Activated naive CD8-positive, alpha-beta T cell treated with anti-CD3 and anti-CD28 coated beads, Interleukin-2, amount 10 ng/mL, durations not matched to agents 7 days and 5 days (primary cell): ENCODE measurements at places on chromosomes 12 and 14. TPM values are rescaled to one million over a fixed set of nuclear protein-coding genes. Genes with fewer than 3 reads are reported as not detected.

GRCh38 chr12:23729359-23729758, 220.1 kb downstream of the SOX5 start:
- no peaks in the 10 kb centered on the region for H3K4me1 ChIP-seq
- DNase-seq, result no peak
- H3K27ac ChIP-seq, result no peak overlapping the region
- H3K4me3 ChIP-seq, result no peak overlapping the region

- no peak overlapping the region for H3K4me3 ChIP-seq
- no peaks in the 10 kb centered on the region for H3K36me3 ChIP-seq
- H3K4me1 ChIP-seq, result no peaks in the 10 kb centered on the region
- no peaks in the 10 kb centered on the region for H3K27me3 ChIP-seq
- H3K27ac ChIP-seq, result no peak overlapping the region
These were observed 501.2 kb downstream of the GALC start for GRCh38 chr14:87491816-87492215.

GRCh38 chr12:124248941-124249825, 45.7 kb upstream of the RFLNA start:
- no peaks in the 10 kb centered on the region for H3K4me1 ChIP-seq
- no peaks in the 10 kb centered on the region for H3K36me3 ChIP-seq
- H3K27me3 ChIP-seq, result no peaks in the 10 kb centered on the region
- H3K27ac ChIP-seq, result no peak overlapping the region
- DNase-seq, result no peak
- no peak overlapping the region for H3K4me3 ChIP-seq

DNA sequence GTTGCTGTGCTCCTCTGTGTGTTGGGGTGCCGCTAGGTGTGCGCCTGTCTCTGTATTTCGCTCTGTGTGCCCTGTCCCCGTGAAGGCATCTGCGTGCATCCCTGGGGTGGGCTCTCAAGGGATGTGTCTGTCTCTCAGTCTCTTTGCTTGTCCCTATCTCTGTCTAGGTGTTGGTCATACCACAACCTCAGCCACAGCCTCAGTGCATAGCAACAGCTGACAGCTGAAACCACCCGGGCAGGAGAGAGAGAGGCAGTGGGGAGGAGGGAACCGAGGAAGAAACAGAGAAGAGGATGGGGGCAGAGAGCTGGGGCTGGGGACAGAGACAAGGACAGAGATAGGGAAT, 953 bp upstream of the NXPH4 start:
- H3K27ac ChIP-seq, result peak overlapping the region; percentile 53

GRCh38 chr12:118842866-118843265, 138.5 kb upstream of the SRRM4 start:
- no peaks in the 10 kb centered on the region for H3K4me1 ChIP-seq
- DNase-seq, result no peak
- H3K36me3 ChIP-seq, result no peaks in the 10 kb centered on the region

DNA sequence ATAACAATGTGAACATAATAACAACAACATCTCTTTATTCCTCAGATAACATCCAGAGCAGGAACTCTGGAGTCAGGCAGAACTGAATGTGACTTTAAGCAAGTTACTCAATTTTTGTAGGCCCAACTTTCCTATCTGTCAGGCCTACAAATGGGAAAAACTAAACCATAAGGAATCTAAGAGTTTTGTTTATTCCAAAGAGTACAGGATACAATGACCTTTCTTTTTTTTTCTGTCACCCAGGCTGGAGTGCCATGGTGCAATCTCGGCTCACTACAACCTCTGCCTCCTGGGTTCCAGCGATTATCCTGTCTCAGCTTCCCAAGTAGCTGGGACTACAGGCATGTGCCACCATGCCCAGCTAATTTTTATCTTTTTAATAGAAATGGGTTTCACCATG, 9.4 kb downstream of the LPCAT3 start:
- peaks cover 13% of the 10 kb centered on the region for H3K4me1 ChIP-seq
- no peak overlapping the region for H3K27ac ChIP-seq
- H3K36me3 ChIP-seq, result peaks cover 6% of the 10 kb centered on the region
- H3K4me3 ChIP-seq, result no peak overlapping the region

DNA sequence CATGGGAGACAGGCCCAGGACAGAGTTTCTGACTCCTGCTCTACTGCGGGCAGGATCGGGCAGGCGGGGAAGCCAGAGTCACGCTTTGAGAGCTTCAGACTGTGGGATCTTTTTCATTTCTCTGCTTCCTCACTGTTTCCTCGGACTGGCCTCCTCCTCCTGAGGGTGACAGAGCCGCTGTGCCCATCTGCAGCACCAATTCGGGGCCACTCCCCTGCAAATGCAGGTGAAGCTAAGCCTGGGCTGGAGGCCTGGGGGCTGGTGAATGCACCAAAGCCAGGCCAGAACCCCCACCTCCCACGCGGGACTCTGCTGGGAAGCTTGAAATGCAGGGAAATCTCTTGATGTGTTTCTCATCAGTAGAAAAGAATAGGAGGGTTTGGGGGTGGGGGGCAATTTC, 77.5 kb downstream of the FOXN3 start:
- no peak overlapping the region for H3K27ac ChIP-seq
- peaks cover 17% of the 10 kb centered on the region for H3K4me1 ChIP-seq
- H3K36me3 ChIP-seq, result peaks cover 28% of the 10 kb centered on the region
- no peaks in the 10 kb centered on the region for H3K27me3 ChIP-seq

- no peak overlapping the region for H3K4me3 ChIP-seq
- H3K27ac ChIP-seq, result no peak overlapping the region
- no peak for DNase-seq
- H3K36me3 ChIP-seq, result peaks cover 2% of the 10 kb centered on the region
These were observed 51.8 kb downstream of the ZNF664 start for GRCh38 chr12:124024776-124025175.

GRCh38 chr12:7017870-7018349, 366 bp downstream of the LPCAT3 start:
- peak overlapping the region; percentile 87 for H3K27ac ChIP-seq
- H3K27me3 ChIP-seq, result no peaks in the 10 kb centered on the region
- DNase-seq, result no peak
- peaks cover 20% of the 10 kb centered on the region for H3K4me1 ChIP-seq
- H3K36me3 ChIP-seq, result peaks cover 8% of the 10 kb centered on the region
- H3K4me3 ChIP-seq, result peak overlapping the region; percentile 98

DNA sequence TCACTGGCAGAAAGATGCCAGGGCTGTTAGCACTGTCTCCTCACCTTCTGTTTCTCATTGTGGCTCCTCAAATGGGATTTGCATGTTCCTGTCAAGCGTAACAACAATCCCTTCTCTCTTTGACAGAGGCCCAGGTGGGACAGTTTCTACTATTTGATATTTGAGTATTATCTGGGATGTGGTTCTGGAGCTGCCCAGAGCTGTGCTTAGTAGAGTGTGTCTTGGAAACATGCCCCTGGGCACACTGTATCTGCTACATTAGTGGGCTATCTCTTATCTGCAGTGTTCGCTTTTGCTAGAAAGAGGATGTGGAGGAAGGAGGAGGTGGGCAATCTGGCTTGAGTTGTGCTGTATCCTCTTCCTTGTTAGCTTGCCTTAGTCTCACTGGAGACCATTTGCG, 3.8 kb upstream of the ACADS start:
- H3K27ac ChIP-seq, result no peak overlapping the region

Gene DDX55
- 34.5 TPM for total RNA-seq

Gene SSTR1
- not detected for total RNA-seq

Gene OAS3
- 222 TPM for total RNA-seq

Gene LGMN
- total RNA-seq, result 13.4 TPM

Gene SMCO2
- total RNA-seq, result not detected

Gene DBX2
- total RNA-seq, result not detected

Gene DHRS4L2
- total RNA-seq, result 17.7 TPM

Gene FSCB
- not detected for total RNA-seq
